Stimulated activated CD4-positive, alpha-beta T cell treated with anti-CD3 and anti-CD28 coated beads, Interleukin-1b, Interleukin-23, amount 100 ng/mL, for 1 hour (primary cell): ENCODE measurements at places on chromosomes 3 and 15.

- no peak for DNase-seq
Observed at GRCh38 chr3:31550452-31551251, 17.9 kb downstream of the STT3B start.

- DNase-seq, result no peak
Observed at GRCh38 chr3:140545197-140545596, 132.7 kb upstream of the TRIM42 start.

GRCh38 chr3:15797642-15798303 lies at the start of gene ANKRD28:
ANKRD28 (minus strand) TSS chr3:15797979; CDS start chr3:15796521, 1,458 bp downstream.
- DNase-seq, result no peak

GRCh38 chr15:70054366-70054765 lies 43.4 kb downstream of the TLE3 start:
- no peak for DNase-seq

DNA sequence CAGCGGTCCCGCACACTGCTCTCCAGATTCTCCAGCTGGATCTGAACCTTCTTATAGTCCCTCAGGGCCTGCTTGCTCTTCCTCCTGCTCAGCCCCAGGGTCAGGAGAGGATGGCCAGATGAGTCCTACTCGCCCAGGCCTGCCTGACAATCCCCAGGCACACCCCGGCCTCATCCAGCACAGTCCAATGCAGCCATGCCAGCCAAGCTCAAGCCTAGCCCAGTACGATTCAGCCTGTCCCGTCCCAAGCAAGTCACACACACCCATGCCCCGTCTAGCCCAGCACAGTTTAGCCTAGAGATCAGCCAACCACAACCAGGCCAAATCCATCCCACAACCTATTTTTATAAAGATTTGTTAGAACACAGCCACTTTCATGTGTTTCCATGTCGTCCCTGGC lies 16.8 kb downstream of the PLXNB1 start:
- DNase-seq, result no peak

DNA sequence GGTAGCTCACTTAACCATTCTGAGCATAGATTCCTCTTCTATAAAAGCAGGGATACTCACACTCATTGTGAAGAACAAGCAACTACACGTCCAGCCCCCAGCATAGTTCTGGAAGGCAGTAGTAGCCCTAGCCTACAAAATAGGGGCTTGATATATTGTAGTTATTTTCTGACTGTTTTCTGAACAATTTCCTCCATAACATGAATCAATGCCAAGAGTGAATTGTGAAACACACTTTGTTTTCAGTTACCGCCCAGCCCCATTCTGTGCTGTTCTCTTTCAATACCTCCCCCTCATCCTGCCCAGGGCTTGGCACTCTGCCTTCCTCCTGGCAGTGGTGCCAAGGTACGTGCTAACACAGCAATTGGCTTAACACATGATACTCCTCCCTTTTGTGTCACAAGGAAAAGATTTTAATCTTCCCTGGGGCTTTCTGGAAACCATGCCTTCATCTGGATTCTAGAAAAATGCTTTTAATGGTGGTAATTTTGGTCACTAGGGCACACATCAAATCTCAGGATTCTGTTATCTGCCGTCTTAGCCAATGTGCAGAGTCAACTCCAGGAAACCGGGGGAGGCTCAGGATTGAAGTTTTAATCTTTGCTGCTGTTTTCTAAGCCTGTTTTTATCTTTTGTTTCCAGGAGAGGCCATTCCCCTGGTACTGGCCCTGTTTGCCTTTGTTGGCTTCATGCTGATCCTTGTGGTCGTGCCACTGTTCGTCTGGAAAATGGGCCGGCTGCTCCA lies 37.2 kb downstream of the IL20RB start:
- DNase-seq, result no peak

DNA sequence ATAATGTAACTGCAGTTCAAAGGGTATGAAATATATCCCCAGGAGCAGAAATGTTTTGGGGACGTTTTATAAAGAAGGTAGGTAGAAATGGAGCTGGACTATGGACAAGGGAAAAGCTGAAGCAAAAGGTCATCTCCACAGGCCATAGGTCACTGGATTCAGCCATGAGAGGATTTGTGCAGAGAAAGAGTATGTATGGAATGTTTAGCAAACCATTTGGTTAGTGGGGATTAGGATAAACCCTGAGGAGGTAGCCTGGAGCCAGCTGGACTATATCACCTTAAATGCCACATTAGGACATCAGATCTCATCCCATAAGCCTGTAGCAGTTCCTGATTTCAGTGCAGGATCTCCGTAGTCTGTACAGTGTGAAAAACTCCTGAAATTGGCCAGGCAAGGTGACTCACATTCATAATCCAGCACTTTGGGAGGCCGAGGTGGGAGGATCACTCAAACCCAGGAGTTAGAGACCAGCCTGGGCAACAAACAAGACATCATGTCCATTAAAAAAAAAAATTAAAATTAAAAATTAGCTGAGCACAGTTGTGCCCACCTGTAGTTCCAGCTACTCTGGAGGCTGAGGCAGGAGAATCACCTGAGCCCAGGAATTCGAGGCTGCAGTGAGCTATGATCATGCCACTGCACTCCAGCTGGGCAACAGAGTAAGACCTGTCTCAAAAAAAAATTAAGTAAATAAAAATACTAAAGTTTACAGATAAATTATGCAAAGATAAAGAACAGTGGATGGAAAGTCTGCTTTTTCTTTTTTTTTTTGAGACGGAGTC lies 4.7 kb downstream of the IP6K1 start:
- DNase-seq, result no peak

- DNase-seq, result no peak
Observed at GRCh38 chr3:28853830-28854229, 427.0 kb upstream of the RBMS3 start.

DNA sequence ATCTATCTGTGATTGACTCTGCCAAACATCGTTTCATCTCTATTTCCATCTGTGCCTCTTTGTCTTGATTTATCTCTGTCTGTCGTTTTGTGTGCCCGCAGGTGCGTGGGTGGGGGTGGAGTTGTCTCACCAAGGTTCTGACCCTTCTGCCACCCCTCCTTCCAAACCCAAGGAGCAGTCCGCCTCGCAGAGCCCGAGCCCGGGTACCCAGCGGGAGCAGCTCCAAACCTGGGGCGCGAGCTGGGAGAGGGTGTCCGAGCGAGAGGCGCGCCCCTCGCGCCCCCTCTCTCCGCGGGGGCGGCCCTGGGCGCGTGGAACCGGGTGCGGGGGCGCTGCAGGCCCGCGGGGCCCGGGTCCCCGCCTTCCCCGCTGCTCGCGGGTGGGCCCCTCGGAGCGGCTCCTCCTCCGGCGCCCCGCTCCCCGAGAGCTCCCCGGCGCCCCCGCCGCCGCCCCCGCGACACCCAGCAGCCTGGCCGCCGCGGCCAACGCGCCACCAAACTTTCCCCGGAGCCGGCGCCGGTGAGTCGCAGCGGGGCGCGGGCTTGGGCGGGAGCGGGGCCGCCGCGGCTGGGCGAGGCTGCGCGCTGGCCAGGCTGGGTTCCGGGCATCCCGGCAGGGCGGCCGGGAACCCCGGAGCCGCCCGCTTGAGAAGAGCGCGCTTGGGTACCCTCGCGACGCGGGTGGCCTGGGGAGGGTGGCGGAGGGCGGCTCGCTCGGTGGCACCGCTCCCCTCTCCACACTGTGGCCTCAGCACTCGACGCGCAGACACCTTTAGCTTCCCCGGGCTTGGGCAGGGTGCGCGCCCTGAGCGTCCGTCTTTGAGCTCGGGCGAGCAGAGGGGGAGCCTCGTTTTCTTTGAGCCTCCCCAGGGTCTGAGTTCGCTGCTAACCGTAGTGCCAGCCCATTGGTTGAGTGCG lies at the start of gene HRH1:
Gene HRH1, plus strand, starts transcription at position 458 of the 917 bp plus-strand sequence. CDS start 104,545 bp downstream, outside the sequence.
- no peak for DNase-seq

DNA sequence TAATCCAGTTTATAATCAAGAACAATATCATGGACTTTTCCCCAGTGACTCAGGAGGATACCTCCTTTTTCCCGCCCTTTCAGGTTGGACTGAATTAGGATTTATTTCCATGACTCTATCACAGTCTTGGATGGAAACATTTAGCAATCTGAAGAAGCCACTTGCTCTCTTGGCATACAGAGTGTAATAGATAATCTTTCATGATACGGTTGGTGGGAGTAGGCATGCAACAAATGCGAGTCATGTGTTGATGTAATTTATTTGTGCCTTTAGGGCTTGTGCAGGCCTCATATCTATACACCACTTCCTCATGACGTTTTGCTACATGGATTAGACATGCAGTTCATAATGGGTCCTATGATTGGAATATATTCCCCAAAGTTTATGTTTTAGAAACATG lies 54.2 kb upstream of the MCTP2 start:
- DNase-seq, result no peak

GRCh38 chr3:73086071-73086494 lies 24.6 kb downstream of the EBLN2 start:
- DNase-seq, result peak; percentile 13

GRCh38 chr15:62485170-62485720 lies 320.2 kb upstream of the C2CD4B start:
- no peak for DNase-seq

DNA sequence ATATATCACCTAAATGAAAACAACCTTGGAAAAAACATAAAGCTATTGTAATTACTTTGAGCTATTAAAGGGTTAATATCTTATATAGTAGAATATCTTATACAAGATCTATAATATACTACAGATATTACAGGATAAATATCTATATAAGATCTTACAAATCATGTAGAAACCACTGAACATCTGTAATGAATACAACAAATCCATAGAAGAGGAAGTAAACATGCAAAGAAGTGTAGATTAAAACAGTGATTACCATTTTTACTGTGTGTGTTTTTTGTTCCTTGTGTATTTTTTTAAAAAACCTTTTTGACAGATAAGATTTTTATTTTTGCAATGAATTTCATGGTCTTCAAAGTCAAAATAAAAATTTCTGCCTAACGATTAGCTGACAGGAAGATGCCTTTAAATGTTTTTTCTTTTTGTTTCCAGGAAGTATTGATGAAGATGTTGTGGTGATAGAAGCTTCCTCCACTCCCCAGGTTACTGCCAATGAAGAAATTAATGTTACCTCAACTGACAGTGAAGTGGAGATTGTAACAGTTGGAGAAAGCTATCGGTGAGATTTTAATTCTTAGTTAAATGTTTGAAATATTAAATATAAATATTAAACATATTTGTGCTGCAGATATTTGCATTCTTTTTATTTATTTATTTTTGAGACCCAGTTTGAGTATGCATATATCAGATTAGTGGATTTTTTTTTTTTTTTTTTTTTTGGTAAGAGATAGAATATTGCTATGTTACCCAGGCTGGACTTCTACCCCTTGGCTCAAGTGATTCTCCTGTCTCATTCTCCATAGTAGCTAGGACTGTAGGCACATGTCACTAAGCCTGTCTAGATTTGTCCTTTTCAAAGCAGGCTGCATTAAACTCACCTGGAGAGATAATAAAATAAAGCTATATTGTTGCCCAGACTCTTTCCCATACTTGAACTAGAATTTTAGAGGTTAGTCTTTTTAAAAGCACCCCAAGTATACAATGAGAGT lies 52.8 kb upstream of the CCNB2 start:
- no peak for DNase-seq

GRCh38 chr3:194369522-194370279 lies at the start of gene LRRC15:
LRRC15 (minus strand) TSS chr3:194369743; CDS start chr3:194361043, 8,700 bp downstream.
- DNase-seq, result no peak

DNA sequence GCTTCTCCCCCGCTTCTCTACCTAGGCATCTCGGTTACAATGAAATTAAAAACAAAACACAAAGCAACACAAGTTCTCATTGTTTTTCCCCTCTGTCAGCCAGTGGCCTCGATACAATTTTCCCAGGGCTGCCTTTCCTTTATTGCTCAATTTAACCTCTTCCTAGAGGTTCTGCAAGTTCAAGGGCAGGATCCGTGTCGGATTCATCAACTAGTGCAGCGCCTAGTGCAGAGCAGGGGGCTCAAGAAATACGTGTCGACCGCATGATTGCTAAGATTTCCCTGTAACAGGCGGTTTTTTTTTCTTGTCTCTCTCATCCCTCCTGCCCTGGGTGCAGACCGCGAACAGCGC lies 1.4 kb upstream of the BHLHE40 start:
- no peak for DNase-seq

DNA sequence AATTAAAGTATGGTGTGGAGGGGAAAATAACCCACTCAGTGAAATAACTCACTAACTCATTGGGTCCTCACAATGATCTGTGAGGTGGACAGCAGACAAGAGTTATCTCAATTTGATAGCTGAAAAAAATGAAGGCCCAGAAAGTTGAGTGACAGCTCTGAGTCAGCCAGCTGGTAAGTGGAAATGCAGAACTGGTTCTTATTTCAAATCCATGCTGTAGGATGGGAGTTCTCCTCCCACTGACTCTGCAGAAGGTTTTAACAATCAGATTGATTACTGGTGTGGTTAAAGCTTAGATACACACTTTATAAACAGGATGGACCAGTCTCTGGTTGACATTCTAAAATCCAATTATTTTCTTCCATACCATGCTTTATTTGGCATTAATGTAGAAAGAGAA lies 87.0 kb upstream of the LMOD3 start:
- no peak for DNase-seq

GRCh38 chr15:39885099-39885777 lies 34.8 kb downstream of the GPR176 start:
- no peak for DNase-seq

DNA sequence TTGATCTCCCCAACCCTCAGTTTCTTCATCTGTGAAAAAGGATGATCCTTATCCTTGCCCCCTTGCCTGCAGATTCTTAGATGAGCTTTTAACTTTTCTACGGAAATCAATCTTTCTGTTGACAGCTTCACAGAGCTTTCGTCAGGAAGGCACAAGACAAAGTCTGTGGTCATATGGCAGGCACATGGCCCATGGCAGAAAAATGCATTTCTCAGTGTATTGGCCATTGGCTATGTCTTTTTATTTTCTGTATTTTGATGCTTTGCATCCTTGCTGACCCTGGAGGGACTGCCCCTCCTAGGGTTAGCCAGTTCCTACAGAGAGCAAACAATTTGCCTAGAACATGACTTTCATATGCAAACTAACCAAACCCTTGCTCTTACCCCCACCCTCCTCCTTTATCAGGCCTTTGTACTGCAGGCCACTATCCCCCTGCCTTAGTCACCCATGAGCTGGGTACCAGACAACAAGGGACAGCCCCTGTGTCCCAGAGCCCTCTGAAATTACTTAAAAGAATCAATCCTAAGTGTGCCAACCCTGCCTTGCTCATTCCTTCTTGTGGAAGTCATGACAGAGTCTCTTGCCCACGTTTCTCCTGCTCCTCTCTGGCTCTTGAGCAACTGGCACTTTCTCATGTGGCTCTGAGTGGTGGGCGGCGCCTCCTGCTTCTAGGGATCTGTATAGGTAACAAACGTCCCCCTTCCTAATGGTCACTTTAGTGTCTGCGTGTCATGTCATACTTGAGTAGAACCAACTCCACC lies 24.1 kb upstream of the NOX5 start:
- no peak for DNase-seq

- DNase-seq, result no peak
Observed at GRCh38 chr3:55597641-55598040, 110.5 kb upstream of the WNT5A start.

DNA sequence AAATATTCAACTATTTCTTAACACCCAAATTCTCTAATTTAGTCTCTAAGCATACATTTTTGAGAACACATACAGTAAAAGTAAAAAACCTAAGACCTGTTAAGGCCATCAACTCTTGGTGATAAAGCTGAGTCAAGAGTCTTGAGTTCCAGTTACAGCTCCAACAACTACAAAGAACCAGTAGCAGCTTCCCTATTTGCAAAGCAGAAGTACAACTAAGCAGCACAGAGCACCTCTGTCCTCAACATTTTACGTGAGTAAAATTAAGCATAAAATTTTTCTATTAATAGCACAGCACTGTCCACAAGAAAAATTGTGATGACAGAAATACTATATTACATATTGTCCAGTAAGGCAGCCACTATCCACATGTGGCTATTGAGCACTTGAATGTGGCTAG lies 4.4 kb downstream of the PCOLCE2 start:
- no peak for DNase-seq

GRCh38 chr15:31480356-31481025 lies 153.9 kb downstream of the KLF13 start:
- no peak for DNase-seq
